ENCODE measurements at places on chromosomes 3 and 15.

GRCh38 chr3:46909535-46910161, 32.1 kb downstream of the PTH1R start:
- DNase-seq, result peak; percentile 43

DNA sequence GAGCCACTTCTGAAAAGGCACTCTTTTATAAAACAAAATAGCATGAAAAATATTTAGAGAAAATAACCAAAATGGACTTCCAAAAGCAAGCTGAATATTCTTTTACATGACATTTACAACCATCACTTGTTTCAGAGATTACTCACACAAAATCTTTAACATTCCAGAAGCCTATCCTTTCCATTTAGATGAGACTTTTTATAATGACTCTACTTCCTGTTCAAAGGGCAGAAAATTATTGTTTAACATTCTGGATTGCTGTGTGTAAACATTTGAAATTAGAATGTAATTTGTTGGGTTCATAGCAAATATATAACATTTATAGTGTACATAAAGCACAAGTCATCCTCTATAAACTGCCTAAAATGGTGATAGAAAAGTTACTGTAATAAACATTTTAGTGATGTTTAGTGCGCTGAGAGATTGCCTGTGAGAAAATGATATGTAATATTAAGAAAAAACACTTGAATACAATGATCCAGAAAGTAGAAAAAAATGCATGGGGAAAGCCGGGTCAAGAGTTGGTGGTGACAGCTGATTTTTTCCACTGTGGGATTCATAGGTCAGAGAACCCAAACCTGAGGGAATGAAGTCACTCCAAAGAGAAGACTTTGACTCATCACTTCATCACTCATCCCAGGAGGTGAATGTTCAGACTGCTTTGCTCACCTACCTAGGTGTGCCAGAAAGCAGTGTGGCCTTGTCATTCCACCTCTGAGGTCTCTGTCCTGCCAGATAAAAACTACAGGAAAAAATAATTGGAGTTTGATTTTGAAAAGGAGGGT, 305.8 kb downstream of the ARPP21 start:
- DNase-seq, result peak; percentile 8

- DNase-seq, result no peak
These were observed 6.4 kb downstream of the ROBO1 start for GRCh38 chr3:79761441-79761840.

GRCh38 chr3:151795276-151795675, 18.6 kb upstream of the AADAC start:
- DNase-seq, result no peak

DNA sequence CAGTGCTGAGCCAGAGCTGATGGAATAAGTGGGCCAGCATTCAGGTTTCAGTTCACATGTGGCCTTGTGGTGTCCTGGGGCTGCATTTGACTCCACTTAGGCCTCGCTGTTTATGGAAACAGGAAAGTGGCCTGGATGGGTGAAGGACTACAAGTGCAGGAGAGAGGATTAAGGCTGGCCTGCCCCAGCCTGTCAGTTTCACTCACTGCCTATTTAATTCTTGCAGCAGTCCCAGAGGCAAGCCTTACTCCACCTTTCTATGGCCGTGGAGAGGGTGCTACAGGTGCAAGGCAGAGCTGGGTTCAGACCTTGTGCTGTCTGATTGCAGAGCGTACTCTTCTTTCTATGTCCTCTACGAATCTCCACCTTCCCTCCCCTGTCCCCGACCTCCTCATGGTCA, 37.7 kb downstream of the ABHD17C start:
- no peak for DNase-seq

GRCh38 chr3:159208050-159208449, 406.2 kb downstream of the MFSD1 start:
- DNase-seq, result no peak

All from amniotic stem cell (primary cell).